ENCODE measurements at places on chromosomes 4 and X.

GRCh38 chr4:168484626-168485025 lies 4.3 kb upstream of the DDX60L start:
- no peak for DNase-seq

- no peak for DNase-seq
Measured at GRCh38 chr4:55008166-55009056, 117.0 kb downstream of the KDR start.

DNA sequence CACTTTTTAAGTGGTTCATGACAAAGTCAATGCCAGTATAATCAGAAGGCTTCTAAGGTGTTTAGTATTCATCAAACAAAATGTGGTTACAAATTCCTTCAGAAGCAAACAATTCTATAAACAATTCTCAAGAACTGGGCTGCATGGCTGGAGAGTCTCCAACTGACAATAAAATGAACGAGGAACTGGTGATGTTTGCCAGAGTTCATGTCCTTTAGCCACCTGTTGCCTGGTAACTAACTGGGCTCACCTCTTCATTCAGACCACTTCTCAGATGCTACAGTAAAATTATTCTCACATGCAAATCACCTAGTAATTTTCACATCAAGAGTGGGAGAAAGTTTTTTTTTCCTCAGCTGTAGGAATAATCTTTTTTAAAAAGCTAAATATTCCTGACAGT lies 53.3 kb downstream of the CAMK2D start:
- DNase-seq: no peak

DNA sequence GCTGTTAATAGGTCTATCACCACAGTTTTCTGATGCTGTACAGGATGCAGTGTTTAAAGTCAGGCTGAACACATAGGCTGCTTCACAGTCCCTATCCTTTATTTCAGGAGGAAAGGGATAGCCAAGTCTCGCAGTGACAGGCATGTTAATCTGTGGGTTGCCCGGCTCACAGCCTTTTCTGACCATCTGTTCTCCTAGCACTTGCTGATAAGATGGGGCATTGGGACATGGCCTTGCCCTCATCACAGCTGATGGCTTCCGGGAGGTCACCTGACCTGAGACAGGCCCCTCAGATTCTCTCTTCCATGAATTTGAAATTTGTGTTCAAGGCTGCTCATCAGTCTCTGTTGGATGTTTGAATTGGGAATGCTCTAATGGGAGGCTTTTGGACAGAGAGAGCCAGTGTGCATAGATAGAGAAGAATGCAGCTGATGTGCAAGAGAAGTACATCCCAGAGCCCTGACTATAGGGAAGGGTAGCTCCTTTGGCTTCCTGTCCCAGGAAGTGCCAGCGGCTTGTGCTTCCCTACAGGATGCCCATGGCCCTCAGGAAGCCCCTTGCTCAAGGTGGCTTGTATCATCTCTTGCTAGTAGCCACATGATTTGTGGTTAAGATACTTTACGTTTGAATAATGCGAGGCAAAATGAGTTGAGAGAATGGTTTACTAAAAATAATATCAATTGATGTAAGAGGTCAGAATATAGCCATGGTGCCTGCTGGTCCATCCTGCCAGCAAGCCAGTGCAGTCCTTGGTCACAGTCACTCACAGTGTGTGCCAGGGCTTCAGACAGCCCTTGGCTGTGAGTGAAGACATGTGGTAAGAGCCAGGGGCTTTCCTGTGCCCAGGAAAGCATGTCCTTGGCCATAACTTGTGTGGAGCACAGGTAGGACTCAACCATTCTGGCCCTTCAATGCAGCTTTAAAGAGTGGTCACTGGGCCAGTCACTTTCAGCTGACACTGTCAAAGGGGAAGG lies 88.6 kb downstream of the TSPAN7 start:
- no peak for DNase-seq

DNA sequence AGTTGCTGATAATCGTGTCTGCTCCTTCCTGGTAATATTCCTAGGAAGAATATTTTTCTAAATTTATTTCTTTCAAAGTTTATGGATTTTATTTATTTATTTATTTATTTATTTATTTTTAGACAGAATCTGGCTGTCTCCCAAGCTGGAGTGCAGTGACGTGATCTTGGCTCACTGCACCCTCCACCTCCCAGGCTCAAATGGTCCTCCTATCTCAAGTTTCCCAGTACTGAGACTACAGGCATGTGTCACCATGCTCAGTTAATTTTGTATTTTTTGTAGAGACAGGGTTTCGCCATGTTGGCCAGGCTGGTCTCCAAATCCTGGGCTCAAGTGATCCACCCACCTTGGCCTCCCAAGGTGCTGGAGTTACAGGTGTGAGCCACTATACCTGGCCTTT lies 48.9 kb downstream of the PDLIM5 start:
- DNase-seq: no peak

GRCh38 chr4:150962245-150962644 lies 52.8 kb downstream of the LRBA start:
- DNase-seq: no peak

DNA sequence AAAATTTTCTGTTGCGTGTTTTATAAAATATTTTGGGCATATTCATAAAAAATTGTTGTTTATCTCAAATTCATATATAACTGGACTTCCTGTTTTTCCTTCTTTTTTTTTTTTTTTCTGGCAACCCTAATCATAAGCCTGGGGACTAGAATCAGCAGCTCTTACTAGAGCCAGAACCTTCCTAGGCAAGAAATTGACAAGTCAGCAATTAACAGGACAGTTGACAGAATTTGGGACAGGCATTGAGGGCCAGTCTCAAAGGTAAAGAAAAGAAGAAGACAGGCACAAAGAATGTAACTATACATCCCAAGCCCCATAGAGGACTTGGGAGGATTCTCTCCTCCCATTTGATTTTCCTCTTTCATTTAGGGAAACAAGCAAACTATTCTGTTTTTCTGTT lies 35.0 kb upstream of the HS3ST1 start:
- no peak for DNase-seq

GRCh38 chrX:149283853-149284252 lies 221.3 kb downstream of the IDS start:
- DNase-seq: no peak

DNA sequence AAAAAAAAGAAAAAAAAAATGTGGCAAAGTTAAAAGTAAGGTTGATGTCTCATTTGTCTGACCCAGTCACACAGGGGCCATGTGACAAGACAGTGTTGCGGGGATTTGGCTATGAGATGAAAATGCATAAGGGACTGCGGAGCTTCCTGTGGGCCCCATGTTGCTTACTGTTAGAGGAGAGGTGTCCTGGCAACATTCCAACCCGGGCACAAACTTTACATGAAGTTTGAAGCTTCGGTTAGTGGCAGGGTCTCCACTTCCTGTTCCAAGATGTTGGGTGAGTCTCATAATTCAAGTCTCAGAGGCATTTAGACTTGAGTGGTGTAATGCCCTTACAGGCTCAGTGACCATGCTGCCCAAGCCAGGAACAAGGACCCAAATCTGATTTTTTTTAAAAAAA lies 111.3 kb downstream of the MAML3 start:
- DNase-seq: no peak
